Stimulated activated CD4-positive, alpha-beta T cell treated with anti-CD3 and anti-CD28 coated beads, Interleukin-1b, Interleukin-23, amount 100 ng/mL, for 24 hours (primary cell): ENCODE measurements at places on chromosomes 3 and 15.

DNA sequence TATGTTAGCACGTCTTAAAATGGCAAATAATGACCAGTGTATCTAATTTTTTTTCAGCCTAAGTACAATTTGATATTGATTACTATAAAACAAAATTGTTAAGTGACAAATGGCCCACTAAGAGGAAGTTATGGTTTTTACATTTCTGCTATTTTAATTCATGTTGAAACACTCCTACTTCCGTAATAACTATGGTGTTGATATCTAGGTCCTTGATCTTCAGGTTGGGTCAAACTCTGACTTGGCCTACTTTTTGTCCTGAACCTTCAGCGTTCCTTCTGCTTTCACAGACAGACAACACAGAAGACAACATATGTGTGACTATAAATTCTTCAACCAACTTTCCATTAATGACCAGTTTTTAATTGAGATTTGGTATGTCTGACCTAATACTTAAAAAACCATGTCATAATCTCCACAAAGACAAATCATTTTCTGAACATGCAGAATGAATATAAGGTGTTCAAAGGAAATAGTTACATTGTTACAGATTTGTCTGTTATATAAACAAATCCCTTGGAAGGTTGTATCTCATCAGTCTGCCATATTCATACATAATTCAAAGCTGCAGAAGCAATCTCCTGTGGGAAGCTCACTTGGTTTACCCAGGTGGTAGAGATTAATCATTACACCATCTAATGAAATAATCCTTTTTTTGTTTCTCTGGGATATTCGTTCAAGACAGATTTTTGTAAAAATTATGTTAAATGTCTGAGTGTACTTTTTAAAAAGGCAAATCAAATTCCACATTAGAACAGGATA lies 92.1 kb upstream of the TSPAN3 start:
- no peak for DNase-seq

DNA sequence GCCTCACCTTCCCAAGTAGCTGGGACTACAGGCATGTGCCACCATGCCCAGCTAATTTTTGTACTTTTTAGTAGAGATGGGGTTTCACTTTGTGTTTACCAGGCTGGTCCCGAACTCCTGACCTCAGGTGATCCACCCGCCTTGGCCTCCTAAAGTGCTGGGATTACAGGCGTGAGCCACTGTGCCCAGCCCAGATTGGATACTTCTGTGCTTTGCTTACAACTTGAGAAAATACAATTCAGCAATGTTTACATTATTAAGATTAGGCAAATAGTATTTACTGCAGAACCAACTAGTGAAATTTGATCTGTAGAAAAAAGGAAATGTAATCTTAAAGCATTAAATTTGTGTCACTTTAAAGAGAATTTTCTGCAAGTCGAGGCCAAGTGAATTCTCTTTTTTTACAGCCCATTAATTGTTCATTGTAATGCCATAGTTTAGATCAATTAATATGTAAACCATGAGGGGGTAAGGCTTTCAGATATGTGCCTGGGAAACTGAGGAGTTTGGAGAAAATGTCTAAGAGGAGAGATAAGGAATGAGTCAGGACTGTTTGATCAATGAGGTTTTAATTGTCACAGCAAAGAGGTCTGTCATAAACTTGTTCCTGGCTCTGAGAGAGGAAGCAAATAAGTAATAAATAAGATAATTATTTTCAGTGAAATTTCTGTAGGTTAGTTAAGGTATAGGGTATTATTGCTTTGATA lies 15.3 kb downstream of the PYDC2 start:
- no peak for DNase-seq

DNA sequence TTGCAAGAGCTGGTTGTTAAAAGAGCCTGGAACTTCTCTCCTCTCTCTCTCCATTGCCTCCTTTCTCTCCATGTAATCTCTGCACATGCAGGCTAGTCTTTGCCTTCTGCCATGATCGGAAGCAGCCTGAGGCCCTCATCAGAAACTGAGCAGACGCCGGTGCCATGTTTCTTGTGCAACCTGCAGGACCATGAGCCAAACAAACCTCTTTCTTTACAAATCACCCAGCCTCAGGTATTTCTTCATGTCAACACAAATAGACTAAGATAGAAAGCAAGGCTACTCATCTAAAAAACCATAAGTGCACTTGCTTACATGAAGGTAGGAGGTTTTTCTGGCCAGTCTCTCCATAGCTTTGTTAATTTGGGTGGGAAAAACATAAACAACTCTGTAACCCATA lies 8.7 kb downstream of the PDZRN3 start:
- DNase-seq = no peak

DNA sequence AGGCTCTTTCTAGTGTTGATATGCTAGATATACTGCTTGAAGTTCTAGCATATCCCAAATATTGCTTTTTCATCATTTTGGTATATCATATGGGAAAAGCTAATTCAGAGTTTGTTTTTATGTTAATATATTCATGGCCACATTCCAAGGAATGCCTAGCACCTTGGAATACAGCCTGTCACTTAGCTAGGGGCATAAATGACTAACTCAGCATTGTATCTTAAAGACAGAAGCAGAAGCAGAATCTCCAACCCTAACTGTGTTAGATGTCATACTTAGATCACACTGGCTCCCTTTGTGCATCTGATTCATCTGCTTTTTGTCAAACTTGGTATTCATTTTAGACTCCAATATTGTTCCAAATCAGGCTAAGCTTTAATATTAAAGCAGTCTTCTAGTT lies 130.8 kb upstream of the TSPAN3 start:
- no peak for DNase-seq

- DNase-seq = no peak
Observed at GRCh38 chr3:37145611-37146010, 28.8 kb downstream of the LRRFIP2 start.

GRCh38 chr3:63413523-63413922 lies 135.4 kb downstream of the SYNPR start:
- DNase-seq = no peak

DNA sequence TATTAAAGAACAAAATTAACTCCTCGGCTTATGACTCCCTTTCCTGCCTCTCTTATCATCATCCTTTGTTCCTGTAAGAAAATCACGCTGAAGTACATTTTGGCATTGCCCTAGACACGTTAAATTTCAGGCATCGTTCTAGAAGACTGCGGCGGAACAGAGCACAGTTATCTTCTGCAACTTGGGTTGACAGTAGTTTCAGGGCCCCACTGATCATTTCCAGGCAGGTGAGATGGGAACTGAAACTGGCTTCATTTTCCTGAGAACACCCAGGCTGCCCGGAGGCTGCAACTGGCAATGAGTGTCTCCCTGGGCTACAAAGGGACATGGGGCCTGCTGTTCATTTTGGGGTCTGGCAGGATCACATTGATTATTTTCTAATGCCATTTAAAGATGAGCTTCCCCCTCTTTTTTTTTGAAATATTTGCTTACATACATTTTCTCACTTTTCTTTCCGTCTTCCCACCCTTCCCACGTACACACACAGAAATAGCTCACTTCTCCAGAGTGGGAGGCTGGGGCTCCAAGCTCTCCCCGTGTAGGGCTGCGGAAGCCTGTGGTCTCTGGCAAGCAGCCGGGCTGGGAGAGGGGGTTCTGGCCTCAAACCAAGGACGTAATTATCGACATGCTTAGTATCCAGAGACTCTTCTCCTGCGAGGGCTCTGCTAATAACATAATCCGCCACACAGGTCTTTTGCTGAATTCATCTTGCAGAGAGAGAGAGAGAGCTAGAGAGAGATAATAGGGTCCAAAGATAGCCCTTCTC lies 267.4 kb downstream of the ABHD5 start:
- DNase-seq = no peak

DNA sequence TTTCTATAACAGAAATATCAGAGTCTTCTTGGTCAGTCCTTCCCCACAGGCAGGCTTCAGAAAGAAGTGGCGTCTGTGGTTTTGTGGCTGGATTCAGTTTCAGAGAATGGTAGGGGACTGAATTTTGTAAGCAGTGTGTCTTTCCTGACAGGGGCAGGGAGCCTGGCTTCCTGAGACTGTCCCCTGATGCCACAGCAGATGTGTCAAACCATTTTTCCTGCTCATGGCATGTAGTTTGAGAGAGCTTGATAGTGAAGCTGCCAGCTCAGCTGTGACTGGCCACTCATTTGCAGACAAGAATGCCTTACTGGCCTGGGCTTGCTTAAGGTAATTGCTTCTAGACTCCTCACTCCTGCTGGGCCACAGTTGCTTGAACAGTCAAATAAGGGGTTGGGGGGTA lies 26.4 kb downstream of the LARS2 start:
- DNase-seq = no peak

DNA sequence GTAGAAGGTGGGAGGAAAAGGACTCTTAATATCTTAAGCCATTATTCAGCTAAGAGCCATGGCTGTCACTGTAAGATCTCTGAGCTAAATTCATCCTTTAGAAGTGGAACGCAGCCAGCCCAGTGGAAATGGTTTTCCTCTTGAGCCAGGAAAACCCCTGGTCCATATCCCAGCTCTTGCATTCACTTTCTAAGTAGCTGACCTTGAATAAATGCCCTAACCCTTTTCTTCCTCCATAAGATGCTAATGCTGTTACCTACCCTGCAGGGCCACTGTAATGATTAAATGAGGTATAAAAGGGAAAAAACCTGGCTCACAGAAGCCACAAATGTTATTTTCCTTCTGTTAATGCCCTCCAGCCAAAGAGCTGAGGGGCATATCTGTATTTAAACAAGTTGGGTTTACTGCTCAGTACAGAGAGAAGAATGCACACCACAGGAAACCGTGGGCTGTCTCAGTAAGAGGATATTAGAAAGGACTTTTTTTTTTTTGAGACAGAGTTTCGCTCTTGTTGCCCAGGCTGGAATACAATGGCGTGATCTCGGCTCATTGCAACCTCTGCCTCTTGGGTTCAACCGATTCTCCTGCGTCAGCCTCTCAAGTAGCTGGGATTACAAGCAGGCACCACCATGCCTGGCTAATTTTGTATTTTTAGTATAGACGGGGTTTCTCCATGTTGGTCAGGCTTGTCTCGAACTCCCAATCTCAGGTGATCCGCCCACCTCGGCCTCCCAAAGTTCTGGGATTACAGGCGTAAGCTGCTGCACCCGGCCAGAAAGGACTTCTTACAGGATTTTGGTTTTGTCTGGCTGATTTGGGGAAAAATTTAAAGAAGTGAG lies 6.8 kb downstream of the UBL7 start:
- DNase-seq = no peak

GRCh38 chr3:71305231-71306206 lies 278.0 kb downstream of the FOXP1 start:
- no peak for DNase-seq

GRCh38 chr3:43254125-43254524 lies 32.2 kb upstream of the SNRK start:
- DNase-seq = no peak

GRCh38 chr3:117486719-117487716 lies 777.4 kb downstream of the TUSC7 start:
- no peak for DNase-seq

GRCh38 chr15:25954398-25954797 lies 91.3 kb upstream of the ATP10A start:
- DNase-seq = no peak

DNA sequence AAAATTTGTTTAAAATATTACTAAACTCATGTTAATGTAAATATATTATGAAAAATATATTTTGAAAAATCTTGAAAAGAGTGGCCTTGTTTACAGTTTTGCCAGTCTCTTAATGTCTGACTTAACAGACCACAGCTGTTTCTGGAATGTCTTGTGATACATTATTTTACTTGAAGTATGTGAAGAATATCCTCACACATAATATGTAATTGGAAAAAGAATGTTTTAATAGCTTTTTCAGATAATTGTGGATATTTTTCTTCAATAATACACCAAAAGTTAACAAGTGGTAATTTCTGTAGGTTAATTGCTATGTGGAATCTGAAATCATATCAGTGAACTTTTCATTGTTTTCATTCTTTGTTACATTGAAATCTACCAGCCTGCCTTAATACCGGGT lies 101.3 kb downstream of the UBE2E2 start:
- DNase-seq = no peak

GRCh38 chr3:72426618-72427397 lies 421.4 kb downstream of the SHQ1 start:
- DNase-seq = no peak

DNA sequence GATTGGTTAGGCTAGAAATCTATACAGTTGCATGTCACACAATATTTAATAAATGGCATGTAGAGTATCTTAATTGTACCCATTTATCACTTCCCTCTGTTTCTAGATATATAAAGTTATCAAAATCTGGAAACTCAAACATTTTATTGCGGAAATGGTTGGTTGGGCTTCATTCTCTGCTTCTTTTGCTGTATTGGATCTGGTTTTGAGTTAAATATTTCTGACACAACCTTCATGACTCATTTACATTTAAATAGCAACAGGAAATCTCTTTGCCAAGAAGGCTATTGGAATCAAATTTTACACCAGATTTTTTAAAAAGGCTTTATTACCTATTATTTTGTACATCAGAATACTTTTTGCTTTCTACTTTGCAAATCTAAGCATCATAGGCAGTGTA lies 153.8 kb downstream of the EBLN2 start:
- DNase-seq = no peak

GRCh38 chr3:195802795-195803194 lies 8.9 kb downstream of the MUC4 start:
- DNase-seq = no peak

GRCh38 chr3:39839484-39839883 lies 30.1 kb downstream of the MYRIP start:
- no peak for DNase-seq

DNA sequence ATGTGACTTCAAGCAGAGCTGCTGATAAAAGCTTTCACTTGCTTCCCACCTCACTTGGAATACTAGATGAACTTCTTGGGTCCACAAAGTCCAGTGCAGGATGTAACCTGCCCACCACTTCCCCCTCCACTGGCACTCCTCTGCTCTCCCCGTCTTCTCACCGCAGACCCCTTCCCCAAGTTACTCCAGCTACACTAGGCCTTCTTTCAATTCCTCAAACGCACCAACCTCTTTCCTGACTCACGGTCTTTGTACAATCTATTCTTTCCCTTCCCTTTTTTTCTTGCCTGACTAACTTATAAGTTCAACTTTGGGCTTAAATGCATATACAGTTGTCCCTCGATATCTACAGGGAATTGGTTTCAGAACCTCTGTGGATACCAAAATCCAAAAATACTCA lies 5.2 kb upstream of the ATP13A3 start:
- no peak for DNase-seq

GRCh38 chr3:145648396-145648795 lies 512.6 kb downstream of the PLOD2 start:
- DNase-seq = no peak

DNA sequence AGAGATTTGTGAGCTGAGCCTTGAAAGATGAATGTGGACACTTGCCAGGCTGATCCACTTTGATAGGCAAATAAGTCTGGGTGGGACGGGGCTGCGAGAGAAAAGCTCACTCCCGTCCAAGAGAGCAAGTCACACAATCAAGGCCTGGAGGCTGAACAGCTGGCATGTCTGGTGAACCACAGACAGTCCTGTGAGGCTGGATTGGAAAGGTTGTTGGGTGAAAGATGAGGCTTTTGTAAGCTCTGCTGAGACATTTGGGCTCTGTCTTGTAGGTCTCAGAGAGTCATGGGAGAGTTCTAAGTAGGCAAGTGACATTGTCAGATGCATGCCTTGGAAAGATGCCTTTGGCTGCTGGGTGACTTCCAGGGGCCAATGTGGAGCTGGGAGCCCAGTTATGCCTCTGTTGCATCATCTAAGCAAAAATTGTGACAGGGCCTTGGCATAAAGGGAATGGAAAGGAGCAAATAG lies 38.5 kb downstream of the RPLP1 start:
- no peak for DNase-seq

GRCh38 chr3:177894081-177894728 lies 642.0 kb upstream of the KCNMB2 start:
- DNase-seq = no peak
